A172 (cell line): ENCODE measurements at places on chromosomes 2 and 18. TPM values are rescaled to one million over a fixed set of nuclear protein-coding genes. Genes with fewer than 3 reads are reported as not detected.

DNA sequence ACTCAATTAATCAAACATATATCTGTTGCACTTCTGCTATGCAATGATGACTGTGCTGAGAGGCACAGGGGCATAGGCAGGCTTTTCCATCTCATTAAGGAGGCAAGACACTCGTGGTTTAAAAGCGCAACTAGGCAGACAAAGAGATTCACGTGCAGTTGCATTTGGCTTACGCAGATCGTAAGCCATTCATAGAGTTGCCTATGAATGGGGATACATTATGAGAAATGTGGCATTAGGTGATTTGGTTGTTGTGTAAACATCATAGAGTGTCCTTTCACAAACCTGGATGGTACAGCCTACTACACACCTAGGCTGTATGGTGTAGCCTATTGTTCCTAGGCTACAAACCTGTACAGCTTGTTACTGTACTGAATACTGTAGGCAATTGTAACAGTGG is 284.7 kb downstream of the DCC start:
- DNase-seq, result no peak

DNA sequence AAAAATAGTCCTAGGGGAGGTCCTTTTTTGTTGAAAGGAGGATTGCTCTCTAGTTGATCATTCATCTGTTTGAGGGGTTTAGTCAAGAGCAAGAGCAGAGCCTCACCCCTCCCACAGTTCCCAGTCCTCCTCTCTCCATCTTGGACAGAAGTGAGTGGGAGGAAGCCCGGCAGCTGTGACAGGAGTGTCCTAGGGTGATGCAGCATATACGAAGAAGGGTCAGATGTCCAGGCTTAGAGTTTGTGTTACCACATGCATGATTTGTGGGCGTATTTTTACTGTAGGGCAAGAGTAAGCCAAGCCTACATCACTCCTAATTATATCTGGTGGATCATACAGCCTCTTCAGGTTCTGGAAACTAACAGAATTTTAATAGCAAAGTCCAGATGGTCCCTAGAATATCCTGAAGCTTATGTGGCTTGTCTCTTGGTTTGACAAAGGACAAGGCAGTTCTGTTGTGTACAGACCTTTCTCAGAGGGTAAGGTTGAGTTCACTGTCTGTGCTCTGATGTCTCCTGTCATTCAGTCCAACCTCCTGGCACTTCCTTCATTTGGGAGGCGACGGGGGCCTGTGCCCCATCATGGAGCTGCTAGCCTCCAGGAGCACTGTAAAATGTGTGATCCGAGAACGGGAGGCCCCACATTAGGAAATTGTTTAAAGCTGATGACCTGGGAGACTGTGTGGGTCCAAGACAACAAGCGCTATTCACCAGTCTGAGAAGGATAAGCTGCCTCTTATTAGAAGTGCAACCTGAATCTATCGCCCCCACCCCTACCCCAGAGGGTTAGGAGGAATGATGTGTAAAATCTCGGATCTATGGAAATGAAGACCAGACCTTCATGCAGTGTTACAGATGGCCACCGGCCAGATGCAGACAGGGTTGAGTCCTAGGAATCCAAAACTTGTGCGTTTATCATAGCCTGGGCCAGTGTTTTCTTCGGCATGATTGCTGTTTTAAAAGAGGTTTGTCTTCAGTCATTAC is 6.9 kb downstream of the CEP68 start:
- no peak for DNase-seq

- DNase-seq, result peak; percentile 33
Observed at GRCh38 chr2:64825831-64826491, 163.2 kb upstream of the SLC1A4 start.

- DNase-seq, result no peak
Observed at GRCh38 chr2:26500406-26500805, 22.5 kb upstream of the OTOF start.

- DNase-seq, result no peak
Observed at GRCh38 chr2:212549463-212549862, 10.9 kb upstream of the ERBB4 start.

Gene ACVR2A
- 3.6 and 5.5 TPM in 2 replicates for total RNA-seq

Gene AKAIN1
- not detected in 2 replicates for total RNA-seq

Gene IL36G
- not detected in 2 replicates for total RNA-seq
